Skin of body (tissue), 3 donors: ENCODE measurements at places on chromosomes 7 and 10. TPM values are rescaled to one million over a fixed set of nuclear protein-coding genes. Genes with fewer than 3 reads are reported as not detected.

GRCh38 chr7:151115836-151116418 is 29.7 kb downstream of the AGAP3 start:
- no peak for DNase-seq

- DNase-seq = no peak
These were observed 15.5 kb upstream of the SEMA3C start for GRCh38 chr7:80934321-80934720.

GRCh38 chr7:36281945-36282717 is 107.5 kb upstream of the ANLN start:
- DNase-seq = no peak

GRCh38 chr10:18659819-18660535 is 746 bp downstream of the ARL5B start:
- peak; percentile 16 for DNase-seq

GRCh38 chr10:121838931-121839330 is 88.9 kb downstream of the ATE1 start:
- no peak for DNase-seq

DNA sequence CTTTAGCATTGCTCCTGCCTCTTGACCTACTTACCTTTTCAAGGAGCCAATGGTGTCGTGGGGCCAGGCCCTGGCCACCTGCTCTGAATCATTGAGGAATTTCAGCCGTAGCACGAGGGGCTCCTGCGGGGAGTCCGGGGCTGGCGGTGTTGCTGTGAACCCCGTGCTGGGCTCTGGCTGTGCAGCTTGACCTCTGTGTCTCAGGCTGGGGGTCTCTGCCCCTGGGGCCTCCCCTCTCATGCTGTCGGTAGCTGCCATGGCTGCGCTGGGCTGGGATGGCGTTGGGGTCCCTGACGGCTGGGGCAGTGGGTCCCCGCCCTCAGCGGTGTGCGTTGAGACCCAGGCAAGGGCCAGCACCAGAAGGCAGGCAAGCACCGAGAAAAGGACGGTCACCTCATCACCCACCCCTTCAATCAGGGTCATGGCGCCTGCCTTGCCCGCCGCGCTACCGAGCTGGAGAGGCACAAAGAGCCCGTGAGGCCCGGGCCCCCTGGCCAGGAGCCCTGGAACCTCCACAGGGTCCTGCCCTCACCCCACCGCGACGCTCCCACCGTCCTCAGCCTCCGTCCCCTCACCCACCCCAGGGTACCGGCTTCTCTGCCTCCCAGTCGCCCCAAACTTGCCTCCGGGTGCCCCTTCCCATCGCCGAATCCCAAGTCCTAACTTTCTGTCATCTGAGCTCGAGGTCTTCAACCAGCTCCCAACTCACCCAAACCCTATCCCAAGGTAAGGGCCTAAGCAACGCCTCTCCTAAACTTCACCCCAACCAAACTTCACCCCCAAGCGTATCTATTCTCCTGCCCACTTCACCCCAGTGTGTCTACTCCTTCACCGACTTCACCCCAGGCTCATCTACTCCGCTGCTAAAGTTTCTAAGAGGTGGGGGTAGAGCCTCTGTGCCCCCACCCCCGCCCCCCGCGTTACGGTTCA is 887 bp downstream of the TMUB1 start:
- no peak for DNase-seq

OPALIN gene
- total RNA-seq = not detected

DNA sequence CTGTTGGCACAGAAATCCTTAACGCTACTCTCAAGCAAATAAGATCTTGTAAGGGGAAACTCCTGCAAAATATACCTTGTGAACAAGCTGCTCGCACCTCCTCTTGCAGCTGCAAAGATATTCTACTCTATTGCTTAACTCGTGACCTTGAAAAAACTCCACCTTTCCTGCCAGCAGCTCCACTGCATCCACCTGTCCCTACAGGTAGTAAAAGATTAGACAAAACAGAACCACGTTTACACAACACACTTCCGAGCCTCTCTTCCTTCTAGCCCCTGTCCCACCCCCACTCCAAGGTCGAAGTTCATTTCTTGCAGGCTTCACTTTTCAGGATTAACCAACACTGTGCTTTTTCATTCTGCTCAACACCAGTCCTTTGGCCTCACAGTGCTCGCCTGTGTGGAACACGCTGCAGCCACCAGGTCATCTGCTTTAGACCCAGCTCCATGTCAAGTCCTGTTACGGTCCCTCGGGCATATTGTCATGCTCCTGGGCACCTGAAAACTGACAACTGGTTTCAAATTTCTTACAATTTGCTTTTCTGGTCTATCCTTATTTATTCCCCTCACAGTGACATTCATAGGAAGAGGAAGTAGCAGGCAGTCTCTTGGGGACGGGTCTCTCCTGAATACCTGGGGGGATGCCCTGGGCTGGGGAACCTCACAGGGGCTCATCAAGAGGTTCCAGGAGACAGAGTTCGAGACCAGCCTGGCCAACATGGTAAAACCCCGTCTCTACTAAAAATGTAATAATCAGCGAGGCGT is 165.8 kb upstream of the KLF14 start:
- DNase-seq = no peak

DNA sequence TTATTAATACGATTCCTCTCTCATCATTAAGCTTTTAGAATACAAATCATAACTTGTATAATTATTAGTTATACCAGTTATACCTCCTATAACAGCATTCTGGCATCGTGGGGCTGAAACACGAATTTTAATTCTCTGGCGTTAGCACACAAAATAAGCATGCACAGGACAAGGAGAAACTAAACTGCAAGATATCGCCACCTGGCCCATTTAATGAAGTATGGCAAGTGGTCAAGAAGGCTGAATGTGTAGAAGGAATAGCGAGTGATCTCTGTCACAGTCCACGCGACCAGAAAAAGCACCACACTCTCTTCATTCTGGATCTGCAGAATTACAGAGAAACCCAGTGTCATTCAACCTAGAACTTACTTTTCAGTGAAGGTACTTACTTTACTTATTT is 18.1 kb downstream of the HACD1 start:
- DNase-seq = no peak

ZNF488 gene
- total RNA-seq = 0.10 TPM

- DNase-seq = no peak
These were observed 43.0 kb downstream of the SLC25A40 start for GRCh38 chr7:87833130-87833529.

- DNase-seq = no peak
These were observed 354.8 kb upstream of the SEMA3A start for GRCh38 chr7:84549409-84549808.

DNA sequence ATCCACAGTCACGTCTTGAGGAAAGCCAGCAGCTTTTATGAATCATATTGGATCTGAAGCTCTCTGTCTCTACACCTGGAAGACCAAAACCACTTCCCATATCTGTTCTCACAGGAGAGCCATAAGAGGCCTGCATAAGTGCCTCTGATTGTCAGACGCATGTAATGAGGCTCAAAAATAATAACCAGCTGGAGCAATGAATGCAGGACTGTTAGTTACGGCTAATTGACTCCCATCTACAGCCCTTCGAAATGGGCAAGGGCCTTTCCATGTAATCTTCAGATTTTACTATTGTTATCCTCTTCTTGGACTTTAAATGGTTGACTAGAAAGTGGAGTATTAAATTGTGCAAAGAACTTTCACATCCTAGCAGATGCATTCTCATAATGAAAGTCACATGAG is 4.4 kb upstream of the SEMA3C start:
- no peak for DNase-seq

DNA sequence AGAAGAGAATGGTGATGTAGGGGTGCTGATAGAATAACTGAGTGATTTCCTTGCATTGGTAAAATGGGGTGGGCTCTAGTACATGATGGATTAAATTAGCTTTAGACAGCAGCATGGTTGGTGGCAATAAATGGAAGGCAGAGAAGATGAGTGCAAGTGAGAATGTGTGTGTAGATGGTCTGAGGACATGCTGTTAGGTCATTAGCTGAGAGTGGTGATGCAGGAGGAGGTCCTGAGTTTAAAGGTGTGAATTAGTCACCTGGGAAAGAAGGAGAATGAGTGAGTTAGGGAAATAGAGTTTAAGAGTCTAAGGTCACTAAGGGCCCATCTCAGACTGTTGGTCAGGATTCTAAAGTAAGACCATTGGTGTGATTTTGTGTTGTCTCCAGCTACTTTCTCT is 17.9 kb upstream of the SEC61A2 start:
- no peak for DNase-seq

CPED1 gene
- total RNA-seq = 25.8 TPM
